ENCODE measurements at places on chromosomes 16 and 17. TPM values are rescaled to one million over a fixed set of nuclear protein-coding genes. Genes with fewer than 3 reads are reported as not detected.

DNA sequence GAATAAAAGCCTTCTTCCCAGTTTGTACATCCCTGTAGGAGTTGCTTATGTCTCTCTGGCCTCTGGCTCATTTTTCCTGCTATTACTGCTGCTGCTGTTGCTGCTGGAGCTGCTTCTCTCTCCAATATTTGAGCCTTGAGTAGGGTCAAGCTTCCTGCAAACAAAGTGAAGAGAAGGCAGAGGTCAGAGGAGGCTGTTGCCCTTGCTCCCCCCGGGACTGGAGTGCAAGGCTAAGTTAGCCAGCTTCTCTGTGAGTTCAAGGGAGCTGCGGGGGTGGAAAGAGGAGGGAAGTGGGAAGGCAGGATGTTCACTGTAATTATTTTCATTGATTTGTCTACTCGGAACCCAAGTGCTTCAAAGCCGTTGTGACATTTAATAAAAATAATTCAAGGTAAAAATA lies 77.0 kb upstream of the TMEM132E start:
- no peaks in the 10 kb centered on the region for H3K36me3 ChIP-seq
- no peak overlapping the region for H3K27ac ChIP-seq
- peaks cover 27% of the 10 kb centered on the region for H3K27me3 ChIP-seq
- H3K4me3 ChIP-seq, result no peak overlapping the region

- no peak within 1 kb of the TSS for H3K27ac ChIP-seq
- H3K4me1 ChIP-seq, result peaks cover 13% of the 10 kb centered on the region
- no peak for DNase-seq
- peaks cover 19% of the 10 kb centered on the region for H3K36me3 ChIP-seq
- peaks cover 11% of the 10 kb centered on the region for H3K27me3 ChIP-seq
Observed at GRCh38 chr17:50468304-50469207, at the start of gene CHAD. TSS of gene CHAD (minus strand) at chr17:50468880. CDS start at chr17:50468813, 67 bp downstream.

DNA sequence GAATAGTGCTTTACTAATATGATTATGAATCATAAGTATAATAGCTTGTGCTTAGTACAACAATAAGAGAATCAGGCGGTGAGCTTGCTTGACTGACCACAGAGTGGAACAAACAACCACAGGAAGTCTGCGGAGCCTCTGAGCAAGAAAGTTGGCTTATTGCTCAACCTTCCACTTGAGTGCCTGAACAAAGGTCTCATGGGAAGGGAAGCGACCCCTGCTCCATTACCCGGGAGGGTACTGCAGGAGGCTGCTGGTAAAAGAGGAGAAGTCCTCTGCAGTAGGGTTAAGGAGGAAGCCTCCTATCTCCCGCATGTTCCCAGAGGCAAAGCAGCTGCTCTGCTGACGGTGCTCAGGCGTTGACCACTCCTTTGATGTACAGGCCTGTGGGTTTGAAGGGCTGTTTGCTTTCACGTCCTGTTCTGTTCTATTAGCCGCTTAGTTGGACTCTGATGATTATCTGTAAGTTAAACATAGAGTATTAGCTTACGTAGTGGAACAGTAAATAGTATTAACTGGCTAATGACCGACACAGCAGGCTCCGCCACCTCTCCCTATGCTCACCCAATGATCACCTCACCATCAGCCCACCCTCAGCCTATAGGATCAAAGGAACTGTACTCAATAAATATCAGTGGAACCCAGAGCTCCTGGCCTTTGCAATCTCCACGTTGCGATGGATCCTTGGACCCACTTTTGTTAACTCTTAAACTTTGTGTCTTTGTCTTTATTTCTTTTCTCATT lies 17.5 kb downstream of the ALOX15B start:
- peaks cover 25% of the 10 kb centered on the region for H3K4me1 ChIP-seq
- peak; percentile 81 for DNase-seq
- H3K36me3 ChIP-seq, result no peaks in the 10 kb centered on the region
- peaks cover 24% of the 10 kb centered on the region for H3K27me3 ChIP-seq
- H3K27ac ChIP-seq, result peak overlapping the region; percentile 74

PTX4 gene
- not detected for total RNA-seq

Data from lower lobe of right lung (tissue), 2 donors.